ENCODE measurements at places on chromosomes 2 and 18.
A peak's percentile ranks its signal among the peaks of the same experiment; 100 is the strongest.

DNA sequence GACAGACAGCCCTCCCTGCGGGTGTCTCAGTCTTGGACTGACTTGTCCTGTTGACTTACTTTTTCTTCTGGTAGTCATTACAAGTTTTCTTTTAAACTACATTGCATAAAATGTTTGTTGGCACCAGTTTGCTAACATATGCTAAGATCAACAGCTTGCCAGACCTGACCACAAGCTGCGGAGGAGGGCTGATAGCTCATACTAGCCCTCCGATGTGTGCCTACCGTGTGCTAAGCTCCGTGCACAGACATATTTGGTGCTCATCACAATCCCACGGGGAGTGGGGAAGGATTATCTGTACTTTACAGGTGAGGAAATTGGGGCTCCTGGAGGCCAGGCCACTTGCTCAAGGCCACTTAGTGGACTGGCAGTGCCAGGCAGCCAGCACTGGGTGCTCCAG lies 72.8 kb upstream of the YPEL5 start:
- no peak for DNase-seq

- DNase-seq, result no peak
These were observed 42.1 kb downstream of the RAPH1 start for GRCh38 chr2:203492965-203493364.

DNA sequence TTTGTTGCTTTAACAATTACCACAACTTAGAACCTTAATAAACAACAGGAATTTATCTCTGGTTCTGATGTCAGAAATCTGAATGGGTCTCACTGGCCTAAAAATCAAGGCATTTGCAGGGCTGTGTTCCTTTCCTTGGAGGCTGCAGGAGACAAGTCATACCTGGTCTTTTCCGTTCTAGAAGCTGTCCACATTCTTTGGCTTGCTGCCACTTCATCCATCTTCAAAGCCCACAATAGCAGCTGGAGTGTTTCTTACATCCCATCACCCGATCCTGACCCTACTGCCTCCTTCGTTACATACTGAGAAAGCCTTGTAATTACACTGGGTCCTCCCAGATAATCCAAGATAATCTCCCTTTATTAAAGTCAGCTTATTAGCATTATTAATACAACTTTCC lies 18.1 kb downstream of the NETO1 start:
- DNase-seq, result no peak

GRCh38 chr2:212195626-212196025 lies 343.0 kb downstream of the ERBB4 start:
- no peak for DNase-seq

DNA sequence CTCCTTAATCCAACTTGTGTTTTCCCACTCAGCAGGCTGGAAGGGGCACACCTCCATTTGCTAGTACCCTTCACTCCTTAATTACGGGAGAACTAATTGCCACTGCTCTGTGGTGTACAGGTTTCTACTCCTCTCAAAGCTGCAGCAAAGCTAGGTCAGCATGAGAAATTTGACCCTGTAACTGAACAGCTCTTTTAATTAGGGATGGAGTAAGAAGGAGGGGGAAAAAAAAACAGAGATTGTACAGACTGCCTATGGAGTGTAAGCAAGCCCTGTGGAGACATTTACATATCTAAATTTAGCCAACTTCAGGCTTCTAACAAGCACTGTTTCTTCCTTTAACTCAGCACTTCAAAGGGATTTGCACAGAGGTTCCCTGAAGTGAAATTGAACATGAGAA lies 629.7 kb upstream of the SETBP1 start:
- DNase-seq, result no peak

DNA sequence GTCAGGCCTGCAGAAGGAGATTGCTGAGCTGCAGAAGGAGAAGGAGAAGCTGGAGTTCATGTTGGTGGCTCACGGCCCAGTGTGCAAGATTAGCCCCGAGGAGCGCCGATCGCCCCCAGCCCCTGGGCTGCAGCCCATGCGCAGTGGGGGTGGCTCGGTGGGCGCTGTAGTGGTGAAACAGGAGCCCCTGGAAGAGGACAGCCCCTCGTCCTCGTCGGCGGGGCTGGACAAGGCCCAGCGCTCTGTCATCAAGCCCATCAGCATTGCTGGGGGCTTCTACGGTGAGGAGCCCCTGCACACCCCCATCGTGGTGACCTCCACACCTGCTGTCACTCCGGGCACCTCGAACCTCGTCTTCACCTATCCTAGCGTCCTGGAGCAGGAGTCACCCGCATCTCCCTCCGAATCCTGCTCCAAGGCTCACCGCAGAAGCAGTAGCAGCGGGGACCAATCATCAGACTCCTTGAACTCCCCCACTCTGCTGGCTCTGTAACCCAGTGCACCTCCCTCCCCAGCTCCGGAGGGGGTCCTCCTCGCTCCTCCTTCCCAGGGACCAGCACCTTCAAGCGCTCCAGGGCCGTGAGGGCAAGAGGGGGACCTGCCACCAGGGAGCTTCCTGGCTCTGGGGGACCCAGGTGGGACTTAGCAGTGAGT lies 19.4 kb downstream of the FOSL2 start:
- DNase-seq, result no peak

GRCh38 chr2:230941202-230942180 lies 16.4 kb upstream of the GPR55 start:
- no peak for DNase-seq

GRCh38 chr2:95012881-95013550 lies 12.5 kb upstream of the MAL start:
- peak; percentile 46 for DNase-seq

GRCh38 chr18:52816121-52816520 lies 476.1 kb downstream of the DCC start:
- DNase-seq, result no peak

GRCh38 chr2:43458014-43458628 lies 137.7 kb downstream of the THADA start:
- no peak for DNase-seq

DNA sequence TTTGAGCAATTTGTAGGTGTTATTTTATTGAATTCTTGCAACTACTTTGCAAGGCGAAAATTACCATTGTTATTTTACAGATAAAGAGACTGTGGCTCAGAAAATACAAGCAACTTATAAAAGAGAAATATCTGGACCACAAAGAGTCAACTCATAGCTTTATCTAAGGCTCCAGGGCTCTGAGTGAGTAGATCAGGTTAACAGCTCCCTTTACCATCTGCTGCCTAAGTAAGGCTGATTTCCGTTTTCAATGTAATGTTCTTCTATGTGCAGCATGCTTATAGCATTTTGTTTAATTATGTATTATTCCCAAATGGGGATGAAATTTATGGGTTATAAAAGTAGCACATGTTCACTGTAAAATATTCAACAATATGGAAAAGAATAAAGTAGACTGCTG lies 299.1 kb upstream of the TNP1 start:
- DNase-seq, result no peak

DNA sequence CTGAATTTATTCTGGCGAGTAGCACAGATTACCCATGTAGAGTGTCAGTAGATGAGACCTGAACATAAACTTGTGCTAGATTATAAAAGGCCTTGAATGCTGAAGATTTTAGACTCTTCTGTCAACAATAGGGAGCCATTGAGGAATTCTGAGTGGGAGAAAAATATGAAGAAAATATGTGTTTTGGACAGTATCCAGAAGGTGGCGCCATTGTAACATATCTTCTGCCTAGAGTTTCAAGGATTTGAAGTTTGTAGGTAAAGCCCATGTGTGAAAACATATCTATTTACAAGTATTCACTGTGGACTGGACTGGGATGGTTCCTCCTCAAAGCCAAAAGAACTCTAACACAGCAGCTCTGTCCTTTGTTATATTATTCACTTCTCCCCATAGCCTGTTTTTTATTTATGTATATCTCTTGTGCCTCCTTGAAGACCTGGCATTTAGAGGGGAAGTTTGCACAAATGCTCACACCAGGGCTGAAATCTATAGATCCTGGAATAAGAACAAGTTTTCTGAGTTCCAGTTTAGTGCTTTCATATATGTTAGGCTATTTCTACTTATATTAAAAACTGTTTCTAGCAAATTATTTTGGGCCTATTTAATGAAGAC lies 124.9 kb downstream of the RDH14 start:
- no peak for DNase-seq

GRCh38 chr2:75241696-75242095 lies 42.4 kb upstream of the TACR1 start:
- no peak for DNase-seq

DNA sequence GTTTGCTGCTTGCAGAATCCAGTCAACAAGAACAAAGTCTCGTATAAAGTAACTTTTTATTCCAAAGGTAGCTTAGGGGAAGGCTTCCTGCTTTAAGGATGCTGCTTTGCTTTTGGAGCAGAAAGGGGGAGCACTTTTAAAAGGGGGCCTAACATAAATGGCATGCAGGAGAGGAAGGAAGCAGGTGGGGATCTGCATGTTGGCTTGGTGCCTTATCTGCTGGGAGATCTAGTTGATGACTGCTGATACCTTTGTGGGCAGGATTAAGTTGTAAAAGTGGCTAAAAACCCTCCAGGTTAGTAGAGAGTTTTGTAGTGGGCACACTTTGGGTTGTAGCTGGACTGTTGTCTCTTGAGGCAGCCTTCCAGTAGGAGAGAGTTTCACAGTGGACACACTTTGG lies 22.5 kb downstream of the UBR3 start:
- no peak for DNase-seq
